ENCODE measurements at places on chromosomes 4 and X.

DNA sequence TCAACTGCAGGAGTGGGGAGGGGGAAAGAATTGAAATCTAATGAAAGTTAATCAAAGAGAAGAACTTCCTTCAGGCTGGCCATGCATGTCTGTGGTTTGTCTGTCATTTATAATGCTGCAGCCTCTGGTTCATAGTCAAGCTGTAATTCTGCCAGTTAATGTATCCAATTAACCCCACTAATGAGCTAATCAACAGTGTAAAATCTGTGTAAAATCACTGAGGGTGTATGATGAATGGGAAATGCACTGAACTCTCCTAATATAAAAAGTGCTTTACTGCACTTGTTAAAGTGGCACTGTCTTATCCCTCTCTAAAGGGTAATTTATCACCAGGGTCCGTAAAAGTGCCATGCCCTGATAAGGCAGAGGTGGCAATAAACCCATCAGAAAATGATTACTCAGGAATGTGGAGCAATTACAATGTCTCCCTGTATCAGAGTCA, 798.1 kb downstream of the PDHA2 start:
- DNase-seq = no peak

DNA sequence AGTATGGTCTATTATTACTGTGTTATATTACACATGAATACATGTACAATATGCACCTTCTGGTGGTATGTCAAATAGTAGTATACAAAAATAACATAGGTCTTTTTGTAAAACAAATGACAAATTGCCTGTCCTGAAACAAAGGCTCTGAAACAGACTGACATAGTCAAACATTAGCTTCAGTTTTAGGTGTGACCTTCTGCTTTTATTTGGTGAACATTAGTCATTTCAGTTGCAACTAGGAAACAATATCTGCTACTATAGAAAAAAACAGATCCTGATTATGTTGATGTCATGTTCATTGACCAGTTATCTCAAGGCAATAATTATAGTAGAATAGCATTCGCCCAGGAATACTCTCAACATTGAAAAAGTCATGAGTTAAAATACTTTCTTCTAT, 123.0 kb downstream of the CHRNA9 start:
- DNase-seq = no peak

DNA sequence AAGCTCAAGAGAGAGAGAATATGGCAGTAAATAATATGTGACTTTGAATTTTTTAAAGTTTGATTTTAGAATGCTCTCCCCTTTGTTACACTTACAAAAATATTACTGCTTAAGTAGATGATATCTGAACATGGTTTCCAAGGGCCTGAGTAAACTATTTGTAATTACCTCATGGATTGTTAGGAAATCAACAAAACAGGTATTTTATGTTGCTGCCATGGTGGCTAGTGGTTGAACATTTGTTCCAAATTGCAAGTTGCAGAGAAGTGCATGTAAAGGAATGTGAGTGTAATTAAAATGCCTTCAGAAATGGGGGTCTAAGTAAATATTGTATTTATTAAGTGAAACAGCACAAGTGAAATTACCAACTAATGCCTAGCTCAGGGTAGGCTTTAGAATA, 27.6 kb downstream of the SEPTIN11 start:
- DNase-seq = no peak

GRCh38 chr4:94944726-94945125, 187.0 kb downstream of the BMPR1B start:
- no peak for DNase-seq

DNA sequence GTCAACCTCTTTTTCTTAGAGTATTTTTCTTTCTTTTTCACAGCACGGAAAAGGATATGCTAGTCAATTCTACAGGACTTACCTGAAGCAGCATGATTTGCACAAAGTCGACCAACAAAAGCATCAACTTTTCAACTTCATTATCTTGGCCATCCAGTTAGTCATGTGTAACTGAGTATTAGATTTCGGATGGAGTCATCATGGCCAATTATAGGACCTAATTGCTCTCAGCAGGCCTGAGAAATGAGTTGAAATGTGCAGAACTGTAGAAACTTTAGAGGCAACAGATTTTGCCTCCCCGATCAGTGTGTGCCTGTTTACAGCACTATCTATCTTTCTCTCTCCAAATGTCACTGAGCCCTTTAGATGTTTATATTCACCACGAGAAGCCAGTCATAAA, 41.0 kb downstream of the PCDH10 start:
- DNase-seq = no peak

DNA sequence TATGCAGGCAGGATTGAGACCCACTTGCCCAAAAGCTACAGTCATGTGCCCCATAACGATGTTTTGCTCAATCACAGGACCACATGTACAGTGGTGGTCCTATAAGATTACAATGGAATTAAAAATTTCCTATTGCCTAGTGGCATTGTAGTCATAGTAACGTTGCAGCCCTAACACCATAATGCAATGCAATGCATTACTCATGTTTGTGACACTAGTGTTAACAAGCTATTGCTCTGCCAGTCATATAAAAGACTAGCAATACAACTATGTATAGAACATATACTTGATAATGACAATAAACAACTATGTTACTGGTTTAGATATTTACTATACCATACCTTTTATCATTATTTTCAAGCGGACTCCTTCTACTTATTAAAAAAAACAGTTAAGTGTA, 50.6 kb downstream of the VGLL1 start:
- DNase-seq = no peak

DNA sequence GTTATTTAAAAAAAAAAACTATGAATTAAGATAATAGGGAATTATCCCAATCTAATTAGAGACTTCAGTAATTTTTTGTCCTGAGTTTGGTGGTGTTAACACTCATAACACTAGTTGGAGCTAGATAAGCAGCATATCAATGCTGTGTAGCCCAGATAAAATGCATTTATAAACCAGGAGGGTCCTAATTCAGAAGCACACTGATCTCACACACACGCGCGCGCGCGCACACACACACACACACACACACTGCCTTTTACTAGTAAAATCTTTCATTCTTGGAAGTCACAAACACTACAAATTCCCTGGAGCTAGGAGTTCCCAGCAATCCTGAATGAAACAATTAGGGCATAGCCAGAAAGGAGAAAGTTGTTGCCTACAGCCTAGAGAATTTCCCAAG, 3.2 kb downstream of the UNC5C start:
- no peak for DNase-seq

DNA sequence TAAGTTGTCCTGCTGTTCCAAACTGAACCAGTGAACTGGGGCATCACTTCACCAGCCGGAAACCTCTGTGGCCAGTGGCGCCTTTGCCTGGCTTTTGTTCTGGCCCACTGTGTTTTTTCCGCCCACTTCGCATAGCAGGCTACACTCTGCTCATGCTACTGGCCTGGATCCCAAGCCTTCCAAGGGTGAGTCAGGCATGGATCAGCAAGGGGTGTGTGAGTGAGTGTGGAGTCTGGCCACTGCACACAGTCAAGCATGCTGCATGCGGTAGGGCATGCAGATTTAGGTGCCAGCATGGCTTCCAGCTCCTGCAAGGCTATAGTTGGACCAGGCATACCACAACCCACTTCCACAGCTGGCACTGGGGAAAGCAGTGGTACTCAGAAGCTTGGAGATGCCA, 1967.9 kb downstream of the C4orf33 start:
- no peak for DNase-seq

GRCh38 chr4:13920901-13921300, 293.4 kb upstream of the BOD1L1 start:
- DNase-seq = no peak

DNA sequence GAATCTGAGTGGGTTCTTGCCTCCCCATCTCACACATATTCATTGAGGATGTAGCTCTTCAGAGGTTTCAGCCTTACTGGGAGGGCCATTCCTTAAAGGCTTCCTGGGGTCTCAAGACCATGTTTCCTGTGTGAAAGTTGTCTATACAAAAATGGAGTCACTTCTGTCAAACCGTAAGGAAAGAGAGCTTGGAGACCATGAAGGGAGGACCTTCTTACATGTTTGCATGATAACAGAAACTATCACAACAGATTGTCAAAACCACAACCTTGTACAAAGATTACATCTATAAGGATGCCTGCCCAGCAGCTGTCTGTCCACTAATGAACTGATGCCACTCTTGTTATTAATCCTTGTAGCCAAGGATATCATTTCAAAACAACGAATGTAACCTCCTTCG, 139.3 kb downstream of the PDE5A start:
- DNase-seq = no peak

DNA sequence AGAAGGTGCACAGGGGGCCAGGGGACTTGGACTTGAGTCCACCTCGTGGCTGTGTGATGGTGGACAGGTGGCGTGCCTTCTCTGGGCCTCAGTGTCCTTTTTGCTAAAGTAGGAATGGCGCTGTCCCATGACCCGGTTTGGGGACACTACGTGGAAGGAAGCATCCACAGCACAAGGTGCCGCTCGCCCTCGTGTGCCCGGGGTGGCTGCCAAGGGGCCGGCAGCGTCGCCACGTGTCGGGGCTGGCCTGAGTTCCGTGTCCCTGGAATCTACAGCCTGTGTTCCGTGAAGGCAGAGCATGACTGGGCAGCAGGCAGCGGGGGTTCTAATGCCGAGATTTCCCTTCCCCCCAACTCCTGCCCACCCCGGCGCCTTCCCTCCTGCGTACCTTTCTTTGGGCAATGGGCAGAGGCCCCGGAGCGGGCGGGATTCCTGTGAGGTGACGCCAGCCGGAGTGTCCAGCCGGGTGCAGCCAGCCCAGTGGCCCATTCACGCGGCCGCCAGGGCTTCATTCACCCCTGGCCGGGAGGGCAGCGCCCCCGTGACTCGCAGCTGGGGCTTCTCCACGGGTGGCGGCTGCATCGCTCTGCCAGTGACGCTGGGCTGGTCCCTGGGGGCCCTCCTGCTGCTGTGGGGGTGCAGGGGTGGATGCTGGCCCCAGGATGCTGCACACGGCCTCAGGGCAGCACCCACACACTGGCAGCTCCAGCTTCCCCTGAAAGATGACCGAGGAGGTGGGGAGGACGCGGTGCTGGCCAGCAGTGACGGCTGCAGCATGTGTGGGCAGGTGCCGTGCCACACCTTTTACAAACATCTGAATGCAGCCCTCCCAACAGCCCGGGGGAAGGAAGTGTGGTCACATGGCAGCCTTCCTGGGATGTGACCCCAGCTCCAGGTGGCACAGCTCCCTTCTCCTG, 21.2 kb downstream of the DOK7 start:
- no peak for DNase-seq

GRCh38 chr4:36399762-36400353, 118.4 kb downstream of the DTHD1 start:
- DNase-seq = peak; percentile 6

DNA sequence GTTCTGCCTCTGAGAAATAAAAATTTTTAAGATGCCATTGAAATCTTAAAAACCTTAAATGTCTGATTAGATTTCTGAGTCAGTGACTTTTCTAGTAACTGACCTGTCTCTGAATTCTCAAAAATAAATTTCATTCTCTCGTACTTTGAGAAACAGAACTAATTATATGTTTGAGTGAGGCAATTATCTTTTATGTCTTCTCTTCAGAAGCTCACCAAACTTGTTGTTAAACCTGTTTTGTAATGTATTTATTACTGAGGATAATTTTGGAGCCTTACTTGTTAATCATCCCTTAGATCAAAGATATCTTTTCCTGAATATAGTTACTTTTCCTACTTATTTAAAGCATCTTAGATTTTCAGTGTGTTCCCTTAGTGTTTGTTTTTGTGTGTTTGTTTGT, 64.5 kb upstream of the MMAA start:
- no peak for DNase-seq

GRCh38 chrX:152904151-152905080, 6.5 kb downstream of the ZNF185 start:
- no peak for DNase-seq

DNA sequence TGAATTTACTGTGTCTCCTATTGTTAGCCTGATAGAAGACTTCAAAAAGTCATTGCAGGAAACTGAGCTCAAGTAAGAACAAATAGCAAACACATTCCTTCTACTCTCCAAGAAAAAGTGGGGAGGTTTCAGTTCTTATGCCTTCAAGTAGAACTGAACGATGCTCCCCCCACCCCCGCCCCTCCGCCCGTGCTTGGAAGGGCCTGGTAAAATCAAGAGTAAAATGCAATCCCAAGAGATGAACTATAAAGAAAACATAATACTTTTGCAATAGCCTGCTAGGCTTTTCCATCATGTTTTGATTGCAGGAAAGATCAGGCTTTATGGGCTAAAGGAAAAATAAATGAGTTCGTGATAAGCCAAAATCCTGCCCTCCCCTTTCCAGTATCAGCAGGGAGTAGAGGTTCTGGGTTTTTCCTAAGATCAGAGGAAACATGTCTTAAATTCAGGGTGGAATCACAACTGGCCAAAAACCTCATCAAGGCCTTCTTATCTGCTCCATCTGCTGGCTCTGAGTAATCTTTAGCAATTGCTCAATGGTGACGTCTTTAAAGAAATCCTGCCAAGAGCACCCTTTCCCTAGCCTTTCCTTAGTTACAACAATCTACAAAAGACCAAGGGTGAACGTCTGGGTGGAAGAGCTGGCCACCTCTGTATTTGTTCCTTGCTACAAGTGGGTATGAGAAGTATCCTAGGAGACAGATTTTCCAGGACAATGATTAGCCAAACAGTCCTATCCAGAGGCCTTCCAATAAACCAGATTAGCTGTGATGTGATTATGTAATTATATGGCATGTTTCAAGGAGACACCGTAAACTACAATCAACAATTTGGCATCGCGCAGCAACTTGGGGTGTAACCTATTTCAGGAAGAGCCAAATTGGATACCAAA, 66.3 kb upstream of the FAM9C start:
- DNase-seq = no peak

GRCh38 chr4:42149004-42149403, 3.5 kb downstream of the BEND4 start:
- no peak for DNase-seq

DNA sequence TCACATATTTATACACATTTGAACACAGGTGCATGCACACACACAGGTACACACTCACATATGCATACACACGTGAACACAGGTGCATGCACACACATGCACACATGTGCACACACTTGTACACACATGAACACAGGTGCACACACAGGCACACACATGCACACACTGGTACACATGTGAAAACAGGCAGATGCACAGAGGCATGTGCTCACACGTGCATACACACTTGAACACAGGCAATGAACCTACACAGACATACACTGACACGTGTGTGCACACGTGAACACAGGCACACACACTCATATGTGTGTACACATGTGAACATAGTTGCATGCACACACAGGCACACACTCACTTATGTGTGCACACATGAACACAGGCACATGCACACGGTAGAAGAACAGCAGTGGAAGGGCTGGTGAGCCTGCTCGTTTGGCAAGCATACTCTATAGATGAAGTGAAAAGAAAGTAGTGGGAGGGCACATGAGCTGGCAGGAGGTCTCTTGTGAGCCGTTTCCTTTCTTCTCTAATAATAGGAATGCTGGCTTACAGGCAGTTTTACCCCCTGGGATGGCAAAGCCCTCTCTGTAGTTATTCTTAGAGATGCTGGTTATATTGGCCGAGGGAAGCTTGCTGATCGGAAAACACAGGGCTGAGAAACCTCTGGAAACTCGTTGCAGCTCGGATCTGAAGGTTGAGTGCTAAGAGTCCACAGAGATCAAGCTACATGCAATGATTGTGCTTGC, 279.6 kb upstream of the CLNK start:
- no peak for DNase-seq

GRCh38 chr4:83258461-83258860, 26.1 kb downstream of the COQ2 start:
- no peak for DNase-seq
